ENCODE measurements at places on chromosomes 7 and 10.

- no peak for DNase-seq
Observed at GRCh38 chr10:37479469-37479868, 354.1 kb downstream of the ANKRD30A start.

- no peak for DNase-seq
Observed at GRCh38 chr7:7321681-7322080, 139.3 kb downstream of the C1GALT1 start.

DNA sequence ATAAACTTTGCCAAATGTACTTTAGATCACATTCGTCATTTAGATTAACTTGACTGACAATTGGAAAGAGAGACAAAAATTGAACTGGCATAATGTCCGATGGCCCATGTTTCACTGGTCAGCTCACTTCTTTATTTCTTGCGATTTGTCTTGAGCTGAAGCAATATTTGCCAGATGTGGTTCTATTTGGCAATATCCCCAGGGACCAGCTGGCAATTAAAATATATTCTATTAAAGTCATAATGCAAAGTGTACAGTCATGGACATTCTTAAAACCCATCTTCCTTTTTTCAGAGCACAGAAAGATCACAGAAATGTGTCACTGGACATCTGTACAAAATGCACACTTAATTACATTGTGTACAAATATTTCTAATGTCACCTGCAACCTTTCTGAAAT, 26.3 kb downstream of the NEBL start:
- DNase-seq: no peak

GRCh38 chr7:30851651-30852307, 59.9 kb upstream of the AQP1 start:
- DNase-seq: no peak

DNA sequence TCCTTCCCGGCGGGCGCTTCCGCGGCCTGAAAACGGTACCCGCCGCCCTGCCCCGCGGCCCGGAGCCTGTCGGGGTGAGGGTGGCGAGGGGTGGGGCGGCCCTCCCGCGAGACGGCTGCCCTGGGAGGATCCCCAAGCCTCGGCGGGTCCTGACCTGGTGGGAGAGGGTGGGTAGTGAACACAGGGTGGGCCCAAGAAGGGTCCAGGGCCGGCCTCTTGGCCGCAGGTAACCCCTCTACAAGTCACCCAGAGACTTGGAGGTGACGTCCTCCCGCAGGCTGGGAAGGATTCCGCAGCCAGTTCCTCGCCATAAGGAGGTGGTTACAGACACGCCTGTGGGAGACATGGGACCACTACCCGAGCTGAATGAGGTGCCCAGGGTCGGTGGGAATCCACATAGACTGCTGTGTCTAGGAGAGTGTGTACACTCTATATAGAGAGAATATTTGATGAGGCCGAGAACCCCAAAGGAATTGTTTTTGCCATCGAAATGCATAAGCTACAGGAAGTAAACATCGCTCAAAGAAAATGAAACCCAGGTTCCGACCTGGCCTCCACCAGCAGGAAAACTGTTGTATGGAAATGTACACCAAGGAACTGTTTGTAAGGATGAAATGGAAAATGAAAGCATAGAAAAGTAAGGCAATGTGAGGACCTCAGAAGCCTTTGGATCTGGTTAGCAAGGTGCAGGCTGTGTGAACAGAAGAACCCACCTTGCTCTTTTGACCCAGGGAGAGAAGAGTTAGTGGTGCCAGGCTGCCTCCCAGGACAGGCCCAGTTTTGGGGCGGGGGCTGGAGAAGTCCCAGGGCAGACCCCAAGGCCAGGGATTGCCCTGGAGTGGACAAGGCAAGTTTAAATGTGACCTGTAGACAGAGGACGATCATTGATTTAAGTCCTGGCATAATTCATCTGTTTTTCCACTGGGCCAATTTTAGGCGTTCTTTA, 659 bp downstream of the OPTN start:
- DNase-seq: no peak

GRCh38 chr7:48876087-48876486, 48.3 kb upstream of the CDC14C start:
- no peak for DNase-seq

- DNase-seq: no peak
Observed at GRCh38 chr10:4270116-4270515, 485.1 kb upstream of the KLF6 start.

DNA sequence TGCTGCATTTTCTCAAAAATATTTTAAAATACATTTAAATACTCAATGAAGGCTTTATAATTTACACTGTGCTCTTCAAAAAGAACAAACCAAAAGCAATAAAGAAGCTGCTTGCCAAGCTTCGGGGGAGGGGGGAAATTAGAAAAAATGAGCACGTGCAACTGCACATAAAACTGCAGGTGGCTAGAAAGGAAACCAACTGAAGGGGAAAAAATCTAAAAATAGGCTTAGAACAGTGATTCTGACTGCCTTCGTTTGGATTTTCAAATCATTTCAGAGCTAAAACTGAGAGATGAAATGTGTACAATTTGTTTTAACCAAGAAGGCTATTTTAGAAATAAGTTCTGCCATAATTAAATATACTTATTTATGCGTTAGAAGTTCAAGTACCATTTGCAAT, 61.4 kb downstream of the ABI1 start:
- no peak for DNase-seq

GRCh38 chr10:110007161-110007700, 553 bp upstream of the ADD3 start:
- no peak for DNase-seq

GRCh38 chr10:4162571-4163286, 377.7 kb upstream of the KLF6 start:
- DNase-seq: no peak

DNA sequence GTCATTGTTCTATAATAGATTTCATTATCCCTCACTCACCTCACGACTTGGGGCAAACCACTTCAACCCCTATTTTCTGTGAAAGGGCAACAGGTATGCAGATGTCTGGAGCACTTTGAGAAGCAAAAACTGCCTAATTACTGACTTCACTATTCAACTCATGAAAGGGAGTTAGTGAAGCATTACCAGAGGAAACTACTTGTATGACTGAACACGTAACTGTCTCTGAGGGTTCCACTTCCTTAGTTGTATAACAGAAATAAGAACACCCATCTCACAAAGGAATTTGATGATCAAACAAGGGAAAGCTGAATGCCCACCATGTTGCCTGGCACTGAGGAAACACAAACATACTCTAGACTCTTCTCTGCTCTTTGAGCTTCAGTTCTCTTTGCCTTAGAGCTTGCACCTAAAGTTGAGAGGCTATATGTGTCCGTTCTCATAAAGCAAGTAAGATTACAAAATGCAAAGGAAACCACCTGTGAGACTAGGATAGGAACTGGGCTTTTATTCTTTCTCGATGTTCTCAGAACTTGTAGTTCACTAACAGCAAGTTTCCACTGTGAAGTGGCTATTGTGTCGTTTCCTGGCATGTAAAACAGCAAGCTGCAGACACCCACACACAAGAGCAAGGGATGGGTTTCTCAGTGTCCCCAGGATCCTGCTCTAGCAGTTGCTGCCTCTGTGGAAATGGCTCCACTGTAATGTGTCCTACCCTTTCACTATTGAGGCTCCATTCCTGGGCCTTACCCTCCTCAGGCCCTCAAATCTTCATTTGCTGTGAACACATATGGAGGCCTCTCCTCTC, 2.6 kb downstream of the TMEM243 start:
- DNase-seq: no peak

GRCh38 chr10:3172081-3172445, 519 bp downstream of the PITRM1 start:
- no peak for DNase-seq
